Spleen (tissue), 13 donors: ENCODE measurements at places on chromosomes 5 and 9. TPM values are rescaled to one million over a fixed set of nuclear protein-coding genes. Genes with fewer than 3 reads are reported as not detected.

The SHISAL2B gene
- not detected for total RNA-seq

GRCh38 chr5:131384616-131385214, 120.9 kb downstream of the CDC42SE2 start:
- H3K4me3 ChIP-seq: no peak overlapping the region
- H3K27me3 ChIP-seq: no peaks in the 10 kb centered on the region
- H3K36me3 ChIP-seq: no peaks in the 10 kb centered on the region
- no peak for DNase-seq

- peaks cover 17% of the 10 kb centered on the region for H3K36me3 ChIP-seq
- no peak for DNase-seq
- no peak overlapping the region for H3K27ac ChIP-seq
- peaks cover 15% of the 10 kb centered on the region for H3K4me1 ChIP-seq
These were observed 1.4 kb downstream of the RNU6ATAC start for GRCh38 chr9:134162926-134163370.

GRCh38 chr9:107375651-107376369, 92.7 kb downstream of the RAD23B start:
- no peaks in the 10 kb centered on the region for H3K27me3 ChIP-seq
- H3K27ac ChIP-seq: no peak overlapping the region
- H3K4me1 ChIP-seq: no peaks in the 10 kb centered on the region
- H3K36me3 ChIP-seq: no peaks in the 10 kb centered on the region
- H3K4me3 ChIP-seq: no peak overlapping the region
- no peak for DNase-seq

The VAV2 gene
- 31.3 TPM for total RNA-seq

The TMEM174 gene
- total RNA-seq: not detected
